Suppressor macrophage treated with lipopolysaccharide for 4 hours (primary cell): ENCODE measurements at places on chromosomes 12 and 14.

GRCh38 chr12:52826611-52827498 is 7.3 kb downstream of the KRT79 start:
- DNase-seq: no peak

GRCh38 chr14:23478109-23478759 is 8.7 kb downstream of the NGDN start:
- DNase-seq: peak; percentile 82

DNA sequence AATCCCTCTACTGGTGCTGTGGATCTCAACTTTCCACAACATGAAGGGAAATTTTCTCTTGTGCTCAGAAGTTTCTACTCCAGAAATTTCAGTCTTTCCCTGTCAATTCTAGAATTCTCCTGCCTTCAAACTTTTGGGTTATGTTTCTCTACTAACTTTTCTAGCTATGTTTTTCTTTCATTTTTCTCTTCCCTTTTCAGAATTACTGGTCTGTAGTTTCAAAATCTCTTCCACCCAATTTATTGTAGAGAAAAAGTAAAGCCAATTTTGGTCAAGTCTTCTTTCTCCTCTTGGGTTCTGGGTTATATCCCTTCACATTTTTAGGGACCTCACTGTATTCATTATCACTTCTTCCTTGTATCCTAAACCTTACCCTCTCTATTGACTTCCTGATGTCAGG is 18.9 kb downstream of the CNTN1 start:
- DNase-seq: no peak

- DNase-seq: peak; percentile 87
These were observed at the start of gene PLXNC1 for GRCh38 chr12:94147991-94148738. Gene PLXNC1 (plus strand): TSS chr12:94148577. CDS start chr12:94148972, 395 bp downstream.

GRCh38 chr12:93108985-93109384 is 179.9 kb upstream of the EEA1 start:
- DNase-seq: no peak

GRCh38 chr12:115324949-115325593 is 641.1 kb upstream of the TBX3 start:
- DNase-seq: no peak

DNA sequence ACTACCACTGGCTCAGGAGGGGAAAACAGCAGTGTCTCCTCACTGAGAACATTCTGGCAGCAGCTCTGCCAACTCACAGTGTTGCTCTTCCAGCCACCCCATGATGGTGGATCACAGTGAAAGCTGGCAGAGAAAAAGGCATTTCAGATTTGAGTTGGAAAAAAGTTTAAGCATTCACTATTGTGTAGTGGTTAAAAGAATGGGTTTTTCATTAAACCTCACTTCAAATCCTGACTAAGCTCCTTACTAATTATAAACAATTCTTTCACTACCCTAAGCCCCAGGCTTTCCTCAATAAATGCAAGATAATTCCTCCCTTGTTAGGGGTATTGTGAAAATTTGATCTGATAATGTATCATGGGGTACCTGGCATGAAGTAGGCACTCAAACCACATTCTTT is 518.1 kb downstream of the SNAPC1 start:
- DNase-seq: no peak
